ENCODE measurements at places on chromosomes 2 and 18. TPM values are rescaled to one million over a fixed set of nuclear protein-coding genes. Genes with fewer than 3 reads are reported as not detected.

Gene SCN2A
- 0.13 TPM for total RNA-seq

Gene FTCDNL1
- total RNA-seq: 2.3 TPM

Gene SIX3
- not detected for total RNA-seq

Gene TRABD2A
- total RNA-seq: 0.54 TPM

Gene GBX2
- total RNA-seq: not detected

Gene ZNF396
- total RNA-seq: 1.0 TPM

Gene AAMP
- total RNA-seq: 56.3 TPM

Gene ATP8B1
- 9.3 TPM for total RNA-seq

Gene KLF11
- 22.3 TPM for total RNA-seq

Gene VAMP8
- total RNA-seq: 8.2 TPM

Gene ANO7
- total RNA-seq: 3.4 TPM

Gene SPR
- 35.4 TPM for total RNA-seq

Gene VIL1
- not detected for total RNA-seq

Gene TSPYL6
- 0.11 TPM for total RNA-seq

Gene CYP26B1
- 7.0 TPM for total RNA-seq

Gene SAG
- not detected for total RNA-seq

Gene ERLEC1
- total RNA-seq: 46.0 TPM

Gene HOXD1
- total RNA-seq: 0.59 TPM

Gene IL1F10
- not detected for total RNA-seq

Gene FBXO15
- 0.51 TPM for total RNA-seq

Gene IL1RN
- total RNA-seq: 0.59 TPM

Gene AMER3
- not detected for total RNA-seq

Gene LPIN2
- 9.3 TPM for total RNA-seq

Gene ANKRD30B
- not detected for total RNA-seq

Gene C2orf78
- not detected for total RNA-seq

Gene GALNT14
- 0.48 TPM for total RNA-seq

Gene IL36A
- total RNA-seq: not detected

Gene EMX1
- not detected for total RNA-seq

Gene LAMA1
- 0.40 TPM for total RNA-seq

Gene FAHD2B
- total RNA-seq: 19.3 TPM

Gene TPO
- total RNA-seq: 11.8 TPM

Gene DUSP11
- 10.9 TPM for total RNA-seq

Gene DLX1
- not detected for total RNA-seq

Gene ERBB4
- total RNA-seq: 13.8 TPM

Gene TRIB2
- 49.9 TPM for total RNA-seq

Gene ANKAR
- total RNA-seq: 10.3 TPM

Gene CRYBA2
- not detected for total RNA-seq

Gene COLEC11
- total RNA-seq: 3.1 TPM

Gene REG1B
- not detected for total RNA-seq

Gene RTP5
- 0.08 TPM for total RNA-seq

Gene PLB1
- total RNA-seq: 2.0 TPM

Gene UGT1A1
- total RNA-seq: not detected

Gene MAP3K19
- total RNA-seq: not detected

Gene MEX3C
- 21.6 TPM for total RNA-seq

Gene CIB4
- not detected for total RNA-seq
